ENCODE measurements at places on chromosomes 11 and 22.

DNA sequence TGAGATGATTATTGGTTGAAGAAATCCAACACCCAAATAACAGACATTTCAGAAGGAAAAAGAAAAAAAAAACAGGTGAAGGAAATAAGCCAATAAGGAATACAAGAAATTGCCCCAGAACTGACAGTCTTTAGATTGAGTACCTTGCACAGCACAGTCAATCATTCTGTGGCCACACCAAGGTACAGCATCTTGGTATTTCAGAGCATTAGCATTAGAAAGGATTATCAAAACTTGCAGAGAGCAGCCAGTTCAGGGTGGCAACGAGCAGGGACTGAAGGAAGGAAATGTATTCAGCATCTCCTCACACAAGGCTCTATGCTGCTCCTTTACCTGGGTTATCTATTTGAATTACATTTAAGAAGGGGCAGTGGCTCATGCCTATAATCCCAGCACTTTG lies 2.1 kb downstream of the ADA2 start:
- no peak for DNase-seq

DNA sequence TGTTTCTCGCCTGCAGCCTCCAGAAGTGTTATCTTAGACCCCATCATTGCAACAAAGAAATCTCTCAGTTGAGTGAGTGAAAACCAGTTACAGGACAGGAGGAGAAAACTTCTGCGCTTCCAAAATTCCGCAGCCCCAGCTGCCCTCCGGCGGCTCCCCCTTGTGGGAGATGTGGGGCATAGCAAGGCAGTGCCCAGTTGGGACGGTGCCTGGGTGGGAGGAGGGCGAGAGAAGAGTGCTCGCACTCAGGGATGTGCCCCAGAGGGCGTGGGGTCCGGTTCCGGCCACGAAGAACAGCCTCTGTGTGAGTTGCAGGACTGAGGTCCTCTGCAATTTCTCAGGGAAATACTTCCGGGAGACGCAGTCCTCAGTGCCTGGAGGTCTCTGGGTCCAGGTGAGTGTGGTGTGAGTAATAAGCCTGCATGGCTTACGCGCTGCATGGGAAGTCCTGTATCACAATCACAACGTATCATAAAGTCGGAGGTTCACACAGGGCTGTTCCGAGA lies 87.0 kb upstream of the BLID start:
- peak; percentile 21 for DNase-seq

GRCh38 chr22:20430720-20431510 lies 6.7 kb downstream of the SCARF2 start:
- peak; percentile 56 for DNase-seq

- DNase-seq, result no peak
These were observed 491.0 kb downstream of the TMEM135 start for GRCh38 chr11:87528752-87529151.

DNA sequence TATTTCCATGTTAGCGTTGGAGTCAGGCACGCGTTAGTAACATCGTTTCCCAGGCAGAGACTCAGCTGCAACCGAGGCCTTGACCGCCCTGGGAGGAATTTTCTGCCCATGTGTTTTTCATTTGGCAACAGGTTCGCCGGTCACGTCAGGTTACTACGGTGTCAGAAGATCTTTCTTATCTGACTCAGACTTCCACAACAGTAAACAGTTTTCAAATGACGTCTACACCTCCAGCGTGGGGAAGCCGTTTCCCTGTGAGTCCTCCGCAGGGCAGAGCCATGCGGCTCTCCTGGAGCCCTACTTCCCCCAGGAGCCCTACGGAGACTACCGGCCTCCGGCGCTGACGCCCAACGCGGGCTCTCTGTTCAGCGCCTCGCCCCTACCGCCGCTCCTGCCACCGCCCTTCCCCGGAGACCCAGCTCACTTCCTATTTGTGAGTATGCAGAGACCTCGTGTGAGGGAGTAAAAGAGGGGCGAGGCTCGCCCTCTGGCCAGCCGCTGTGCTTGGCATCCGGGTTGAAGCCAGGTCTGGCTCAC lies 14.3 kb upstream of the POU2AF3 start:
- no peak for DNase-seq

All from activated B cell treated with CpG ODN at 0.5 μM for 24 hours (primary cell).